Cerebellum (tissue), 4 donors: ENCODE measurements at places on chromosomes 6 and 20. TPM values are rescaled to one million over a fixed set of nuclear protein-coding genes. Genes with fewer than 3 reads are reported as not detected.

PSORS1C1 gene
- not detected for total RNA-seq

PDYN gene
- 0.45 TPM for total RNA-seq

RBM24 gene
- total RNA-seq, result 6.2 TPM

NKAIN2 gene
- 36.6 TPM for total RNA-seq

SLA2 gene
- 0.09 TPM for total RNA-seq

STMND1 gene
- 0.36 TPM for total RNA-seq
